ENCODE measurements at places on chromosomes 5 and 9.

- no peak for DNase-seq
These were observed 20.4 kb downstream of the XRCC4 start for GRCh38 chr5:83097689-83098231.

DNA sequence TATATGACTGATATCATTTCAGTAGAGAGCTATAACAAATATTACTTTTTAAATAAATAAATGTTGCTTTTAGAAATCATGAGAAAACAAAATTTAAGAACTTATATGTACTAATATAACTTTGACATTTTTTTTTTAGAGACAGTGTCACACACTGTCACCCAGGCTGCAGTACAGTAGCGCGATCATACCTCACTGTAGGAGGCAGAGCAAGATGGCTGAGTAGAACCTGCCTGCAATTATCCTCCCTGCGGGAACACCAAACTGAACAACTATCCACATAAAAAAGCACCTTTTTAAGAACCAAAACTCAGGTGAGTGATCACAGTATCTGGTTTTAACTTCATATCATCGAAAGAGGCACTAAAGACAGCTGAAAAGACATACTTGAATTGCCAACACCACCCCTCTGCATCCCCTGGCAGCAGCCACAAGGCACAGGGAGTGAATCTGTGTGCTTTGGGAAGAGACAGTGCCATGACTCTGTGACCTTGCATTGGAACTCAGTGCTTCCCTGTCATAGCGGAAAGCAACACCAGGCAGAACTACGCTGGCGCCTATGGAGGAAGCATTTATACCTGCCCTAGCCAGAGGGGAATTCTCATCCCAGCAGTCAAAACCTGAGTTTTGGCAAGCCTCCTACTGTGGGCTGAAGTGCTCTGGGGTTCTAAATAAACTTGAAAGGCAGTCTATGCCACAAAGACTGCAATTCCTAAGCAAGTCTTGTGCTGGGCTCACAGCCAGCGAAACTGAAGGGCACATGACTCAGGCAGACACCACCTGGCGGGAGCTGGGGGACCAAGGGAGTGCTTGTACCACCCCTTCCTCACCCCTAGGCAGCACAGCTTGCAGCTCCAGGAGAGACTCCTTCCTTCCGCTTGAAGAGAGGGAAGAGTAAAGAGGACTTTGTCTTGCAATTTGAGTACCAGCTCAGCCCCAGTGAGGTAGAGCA is 142.7 kb downstream of the FBXL17 start:
- no peak for DNase-seq

DNA sequence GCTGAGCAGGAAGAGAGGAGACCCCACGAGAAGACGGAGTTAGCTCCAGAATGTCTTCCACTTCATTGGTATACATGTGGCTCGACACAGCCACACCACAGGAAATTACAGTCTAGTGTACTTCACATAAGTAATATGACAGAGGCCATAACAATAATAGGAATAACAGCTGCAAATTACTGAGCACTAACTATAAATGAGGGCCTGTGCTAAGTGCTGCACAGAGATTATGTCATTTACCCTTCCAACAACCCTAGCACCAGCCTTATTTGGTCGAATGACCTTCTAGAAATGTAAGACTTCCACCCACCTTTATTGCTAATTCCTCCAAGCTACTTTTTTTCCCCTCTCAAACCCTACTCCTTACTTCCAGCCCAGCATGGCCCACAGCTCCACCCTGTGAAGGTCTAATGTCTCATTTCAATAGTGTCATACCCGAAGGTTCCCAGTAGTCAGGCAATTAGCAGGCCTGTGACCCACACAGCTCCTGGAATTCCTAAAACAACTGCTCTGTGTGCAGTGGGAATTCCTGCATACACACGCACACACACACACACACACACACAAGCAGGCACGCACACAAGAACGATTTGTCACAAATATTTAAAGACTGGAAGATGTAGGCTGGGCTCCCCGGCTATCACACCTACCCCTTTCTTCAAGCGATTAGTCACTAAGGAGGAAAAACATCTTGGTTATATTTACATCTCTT is 134.5 kb downstream of the FRMD3 start:
- no peak for DNase-seq

DNA sequence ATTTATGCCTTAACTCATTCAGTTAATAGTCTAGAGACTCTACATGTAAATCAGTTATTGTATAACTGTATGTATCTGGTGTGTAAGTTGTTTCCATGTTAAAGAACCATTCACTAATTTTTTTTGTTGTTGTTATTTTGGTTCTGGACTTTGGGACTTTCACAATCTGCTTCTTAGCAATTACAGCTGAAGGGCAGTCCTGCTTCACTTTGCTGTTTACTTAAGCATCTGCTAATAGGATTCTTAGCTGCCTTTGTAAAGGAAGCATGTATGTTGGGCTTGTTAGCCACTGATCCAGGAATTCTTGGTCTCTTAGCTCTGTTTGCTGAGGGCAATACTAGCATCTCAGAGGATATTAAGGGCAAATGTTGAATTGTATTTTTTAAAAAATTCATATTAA is 97.0 kb downstream of the FOCAD start:
- DNase-seq = no peak

GRCh38 chr5:144017631-144018030 is 152.8 kb downstream of the YIPF5 start:
- DNase-seq = no peak

GRCh38 chr9:120001536-120001935 is 578.4 kb downstream of the CDK5RAP2 start:
- DNase-seq = no peak

- no peak for DNase-seq
These were observed 11.3 kb downstream of the MYOZ3 start for GRCh38 chr5:150672237-150672883.

DNA sequence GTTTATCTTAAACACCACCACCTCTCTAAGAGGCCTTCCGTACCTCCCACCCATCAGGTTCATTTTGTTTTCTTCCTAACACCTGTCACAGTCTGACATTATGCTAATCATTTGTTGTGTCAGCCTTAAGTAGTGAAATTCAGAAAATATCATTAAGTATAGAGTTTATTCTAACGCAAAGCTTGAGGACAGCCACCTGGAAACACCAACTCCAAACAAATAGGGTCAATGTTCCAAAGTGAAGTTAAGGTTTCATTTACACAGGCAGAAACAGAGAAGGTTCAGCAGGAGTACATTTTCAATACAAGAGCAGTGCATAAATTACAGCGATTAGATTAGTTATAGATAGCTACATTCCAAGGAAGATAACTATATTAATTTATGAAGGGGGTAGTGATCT is 1.3 kb upstream of the SMC5 start:
- DNase-seq = no peak

DNA sequence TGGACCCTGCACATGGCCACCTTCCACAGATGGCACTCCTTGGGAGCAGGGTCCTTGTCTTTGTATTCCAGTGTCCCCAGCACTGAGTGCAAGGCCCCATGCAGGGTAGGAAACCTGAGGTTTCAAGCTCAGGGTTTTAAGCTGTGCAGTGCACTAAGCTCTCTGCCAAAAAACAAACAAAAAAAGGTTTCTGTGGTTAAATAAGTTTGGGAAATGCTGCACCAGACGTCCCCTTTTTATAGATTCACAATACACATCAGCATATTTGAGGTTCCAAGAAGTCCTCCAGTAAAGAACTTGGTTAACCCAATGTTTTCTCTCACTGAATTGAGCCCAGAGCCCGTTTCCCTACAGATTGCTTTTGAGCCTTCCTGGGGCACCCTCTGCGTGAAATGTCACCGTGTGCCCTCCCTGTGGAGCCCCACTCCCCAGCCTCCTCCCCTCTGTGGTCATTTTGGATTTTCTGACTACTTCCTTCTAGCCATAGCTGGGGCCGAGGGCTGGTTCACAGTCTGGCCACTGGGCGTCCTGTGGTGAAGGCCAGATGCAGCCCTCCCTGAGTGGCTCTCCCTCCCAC is 17.1 kb downstream of the DELE1 start:
- DNase-seq = peak; percentile 92

GRCh38 chr9:125075997-125076396 is 67.3 kb downstream of the SCAI start:
- DNase-seq = no peak

DNA sequence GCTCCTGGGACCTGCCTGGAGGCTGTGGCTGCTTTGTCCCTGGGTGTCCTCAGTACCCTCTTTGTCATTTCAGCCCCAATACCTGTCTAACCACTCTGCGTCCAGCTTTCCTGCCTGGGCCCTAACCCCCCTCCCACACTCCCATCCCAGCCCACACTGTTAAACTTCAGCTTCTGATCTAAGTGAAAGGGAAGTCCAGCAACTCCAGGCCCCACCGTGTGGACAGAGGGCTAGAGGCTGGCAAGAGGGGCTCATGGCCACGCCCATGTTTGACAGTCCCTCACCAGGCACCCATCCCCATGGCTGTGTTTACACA is 56.3 kb downstream of the SEMA4D start:
- DNase-seq = no peak
